ENCODE measurements at places on chromosomes 12 and 14. TPM values are rescaled to one million over a fixed set of nuclear protein-coding genes. Genes with fewer than 3 reads are reported as not detected.

DNAL1 gene
- 40.2 TPM for total RNA-seq

- no peak for DNase-seq
Observed at GRCh38 chr12:119157978-119158377, 20.8 kb upstream of the HSPB8 start.

GRCh38 chr12:237026-237815 lies 23.3 kb upstream of the SLC6A12 start:
- DNase-seq = no peak

DNA sequence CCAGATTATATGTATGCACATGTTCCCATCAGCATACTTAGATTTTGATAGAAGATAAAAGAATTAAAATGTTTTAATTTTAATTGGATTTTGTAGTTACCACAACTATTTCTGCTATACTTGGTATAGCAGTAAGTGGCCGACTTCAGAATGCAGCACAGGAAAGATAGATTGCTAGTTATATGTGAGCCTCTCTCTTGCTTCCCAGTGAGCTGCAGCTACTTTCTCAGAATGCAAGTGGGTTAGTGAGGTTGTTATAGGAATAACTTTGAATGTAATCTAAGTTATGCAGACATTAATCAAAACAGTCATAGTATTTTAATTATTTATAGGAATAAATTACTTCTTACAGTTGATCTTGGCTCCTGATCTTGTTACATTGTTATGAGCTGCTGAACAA lies 240.6 kb downstream of the RAD51B start:
- DNase-seq = no peak

GRCh38 chr14:91568626-91569025 lies 58.5 kb upstream of the PPP4R3A start:
- no peak for DNase-seq

GRCh38 chr14:77516126-77516525 lies 17.5 kb upstream of the ISM2 start:
- no peak for DNase-seq
